PC-3 (cell line): ENCODE measurements at places on chromosomes 12 and 14. TPM values are rescaled to one million over a fixed set of nuclear protein-coding genes. Genes with fewer than 3 reads are reported as not detected.

- peaks cover 12% of the 10 kb centered on the region for H3K4me1 ChIP-seq
- H3K4me3 ChIP-seq: no peak overlapping the region
- no peak overlapping the region for H3K27ac ChIP-seq
- DNase-seq: peak; percentile 27
- no peaks in the 10 kb centered on the region for H3K27me3 ChIP-seq
- H3K36me3 ChIP-seq: peaks cover 18% of the 10 kb centered on the region
These were observed 59.1 kb downstream of the DCAF5 start for GRCh38 chr14:69093631-69094421.

The OR6C2 gene
- total RNA-seq: not detected in 2 replicates

- no peaks in the 10 kb centered on the region for H3K27me3 ChIP-seq
- H3K4me3 ChIP-seq: no peak overlapping the region
- no peaks in the 10 kb centered on the region for H3K4me1 ChIP-seq
- H3K27ac ChIP-seq: no peak overlapping the region
- H3K36me3 ChIP-seq: no peaks in the 10 kb centered on the region
These were observed 98.2 kb downstream of the SNAPC1 start for GRCh38 chr14:61860294-61860918.

- peaks cover 8% of the 10 kb centered on the region for H3K4me1 ChIP-seq
- no peaks in the 10 kb centered on the region for H3K27me3 ChIP-seq
- no peak overlapping the region for H3K27ac ChIP-seq
- no peaks in the 10 kb centered on the region for H3K36me3 ChIP-seq
- no peak for DNase-seq
These were observed 89.2 kb downstream of the ARF6 start for GRCh38 chr14:49982082-49982481.

DNA sequence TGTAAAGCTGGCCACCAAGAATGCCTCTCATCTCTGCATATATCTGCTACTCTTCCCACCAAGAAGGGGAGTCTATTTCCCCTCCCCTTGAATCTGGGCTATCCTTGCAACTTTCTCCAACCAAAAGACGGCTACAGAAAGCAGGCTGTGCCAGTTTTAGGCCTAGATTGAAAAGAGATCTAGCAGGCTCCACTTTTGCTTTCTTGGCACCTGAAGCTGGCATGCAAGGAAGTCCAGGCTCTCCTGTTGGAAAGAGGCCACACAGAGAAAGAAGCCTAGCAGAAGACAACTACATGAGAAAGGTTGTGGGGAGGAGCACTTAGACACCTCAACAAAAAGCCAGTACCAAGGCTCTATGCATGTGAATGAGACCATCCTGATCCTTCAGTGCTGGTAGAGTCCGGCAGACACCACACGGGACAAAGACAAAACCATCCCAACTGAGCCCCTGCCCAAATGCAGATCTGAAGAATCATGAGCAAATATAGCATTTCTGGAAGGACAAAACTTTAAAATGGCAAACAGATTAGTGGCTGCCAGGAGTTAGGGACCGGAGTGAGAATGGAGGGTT lies 68.0 kb downstream of the SPPL3 start:
- no peak for DNase-seq
- no peak overlapping the region for H3K27ac ChIP-seq
- no peak overlapping the region for H3K4me3 ChIP-seq

The MED6 gene
- 37.8 and 46.9 TPM in 2 replicates for total RNA-seq

The TRHDE gene
- total RNA-seq: 16.5 and 17.7 TPM in 2 replicates

GRCh38 chr14:74829251-74829650 lies 46.7 kb downstream of the PROX2 start:
- no peaks in the 10 kb centered on the region for H3K27me3 ChIP-seq
- H3K4me1 ChIP-seq: no peaks in the 10 kb centered on the region
- H3K27ac ChIP-seq: no peak overlapping the region
- DNase-seq: no peak

The MGP gene
- 0.22 and 2.1 TPM in 2 replicates for total RNA-seq

The DPY19L2 gene
- 0.33 and 0.98 TPM in 2 replicates for total RNA-seq

The KRT83 gene
- 0.33 and 1.1 TPM in 2 replicates for total RNA-seq

GRCh38 chr12:118611295-118611694 lies 234.9 kb downstream of the SUDS3 start:
- no peaks in the 10 kb centered on the region for H3K36me3 ChIP-seq
- H3K4me1 ChIP-seq: no peaks in the 10 kb centered on the region
- H3K4me3 ChIP-seq: no peak overlapping the region
- H3K27ac ChIP-seq: no peak overlapping the region

DNA sequence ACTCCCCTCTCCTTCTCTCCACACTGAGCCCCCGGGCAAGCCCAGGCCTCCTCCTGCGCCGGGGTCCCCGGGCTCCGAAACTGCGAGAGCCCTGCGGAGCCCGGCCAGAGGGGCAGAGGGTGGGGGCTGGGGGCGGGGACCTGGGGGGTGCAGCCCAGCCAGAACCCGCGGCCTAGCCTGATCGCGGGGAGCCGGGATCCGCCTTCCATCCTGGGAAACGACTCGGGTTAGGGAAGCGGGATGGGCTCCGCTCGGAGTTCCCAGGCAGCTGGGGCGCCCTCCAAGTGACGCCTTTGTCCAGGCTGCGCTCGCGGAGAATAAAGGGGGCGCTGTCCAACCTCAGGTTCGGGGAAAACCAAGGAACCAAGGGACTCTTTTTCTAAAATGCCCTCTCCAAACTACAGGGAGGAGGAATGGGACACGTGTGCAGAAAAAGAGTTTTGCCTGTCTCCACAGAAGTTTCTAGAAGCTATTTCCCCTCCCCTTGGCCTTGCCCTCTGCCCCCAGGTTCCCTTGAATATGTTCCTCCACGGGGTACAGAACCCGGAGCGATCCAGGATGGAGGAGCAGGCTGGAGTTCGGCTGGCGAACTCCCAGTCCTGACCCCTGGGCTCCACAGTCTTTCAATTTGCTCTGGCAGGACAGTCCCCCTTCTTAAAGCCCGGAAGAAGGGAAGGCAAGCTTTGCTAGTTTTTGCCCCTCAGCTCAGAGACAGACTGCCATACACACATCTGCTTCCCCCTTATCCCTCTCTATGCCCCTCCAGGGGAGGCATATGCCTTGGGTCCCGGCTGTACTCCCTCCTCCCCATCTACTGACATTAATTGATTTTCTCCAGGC lies 13.9 kb downstream of the NKX2-1 start:
- H3K27me3 ChIP-seq: peaks cover 90% of the 10 kb centered on the region
- H3K4me1 ChIP-seq: no peaks in the 10 kb centered on the region
- no peak for DNase-seq
- H3K27ac ChIP-seq: no peak overlapping the region

The NRL gene
- 1.5 and 1.7 TPM in 2 replicates for total RNA-seq

The B4GALNT1 gene
- total RNA-seq: 39.0 and 42.3 TPM in 2 replicates

GRCh38 chr12:47907851-47908454 lies 3.2 kb upstream of the VDR start:
- no peak overlapping the region for H3K4me3 ChIP-seq
- no peak overlapping the region for H3K27ac ChIP-seq
- H3K27me3 ChIP-seq: no peaks in the 10 kb centered on the region
- H3K36me3 ChIP-seq: no peaks in the 10 kb centered on the region
- no peak for DNase-seq
